ENCODE measurements at places on chromosomes 13 and 19.

DNA sequence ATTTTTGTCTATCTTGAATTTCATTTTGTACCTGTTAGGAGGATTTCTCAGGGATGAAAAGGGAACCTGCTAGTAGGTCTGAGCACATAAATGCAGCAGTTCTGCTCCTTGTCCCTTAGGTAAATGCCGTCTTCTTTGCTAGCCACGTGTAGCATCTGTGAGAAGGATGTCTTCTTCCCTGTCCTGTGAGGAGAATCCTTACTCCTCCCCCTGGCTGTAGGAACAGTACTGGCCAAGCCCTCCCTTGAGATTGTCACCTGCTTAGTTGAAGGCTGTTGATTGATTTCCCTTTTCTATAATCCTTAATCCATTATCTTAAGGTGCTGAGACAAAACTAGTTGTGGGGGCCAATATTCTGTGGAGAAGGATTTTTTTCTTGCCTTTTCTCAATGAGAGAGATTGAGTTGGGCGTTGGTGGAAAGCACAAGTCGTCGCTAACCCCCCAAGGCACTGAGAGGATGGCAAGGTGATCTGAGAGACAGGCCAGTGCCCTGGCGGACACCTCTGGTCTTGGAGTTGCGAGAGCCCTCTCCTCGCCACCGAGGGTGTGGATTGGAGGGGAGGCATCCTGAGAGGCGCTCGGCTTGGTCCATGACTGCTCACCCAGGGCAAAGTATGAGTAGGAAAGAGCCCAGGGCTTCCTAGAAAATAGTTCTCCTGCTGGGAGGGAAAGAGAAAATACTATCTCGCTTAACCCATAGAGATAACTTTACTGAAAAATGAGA is 216.7 kb downstream of the ATP8A2 start:
- DNase-seq, result no peak

- DNase-seq, result no peak
Observed at GRCh38 chr13:21594715-21595545, 9.0 kb downstream of the MICU2 start.

GRCh38 chr19:52601025-52601973 is 31.2 kb downstream of the ZNF701 start:
- peak; percentile 92 for DNase-seq

GRCh38 chr19:926589-927350 is 935 bp downstream of the ARID3A start:
- no peak for DNase-seq

DNA sequence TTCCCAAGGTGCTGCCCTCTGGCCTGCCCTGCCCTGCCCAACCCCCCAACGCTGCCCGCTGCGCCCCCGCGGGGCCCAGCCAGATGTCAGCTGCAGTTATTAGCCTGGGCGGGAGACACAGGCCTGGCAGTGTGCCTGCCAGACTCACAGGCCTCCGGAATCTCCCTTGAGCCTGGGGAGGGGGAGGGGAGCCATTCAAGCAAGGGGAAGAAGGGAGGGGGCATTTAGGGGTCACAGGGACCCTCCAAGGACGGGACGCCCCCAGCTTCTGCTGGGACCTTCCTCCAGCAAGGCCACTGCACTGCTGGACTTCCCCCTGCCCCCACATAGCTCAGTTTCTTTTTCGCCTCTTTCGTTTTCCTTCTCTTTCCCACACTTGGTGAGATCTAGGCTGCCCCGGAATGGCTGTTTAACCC is 2.6 kb upstream of the JUNB start:
- peak; percentile 85 for DNase-seq

DNA sequence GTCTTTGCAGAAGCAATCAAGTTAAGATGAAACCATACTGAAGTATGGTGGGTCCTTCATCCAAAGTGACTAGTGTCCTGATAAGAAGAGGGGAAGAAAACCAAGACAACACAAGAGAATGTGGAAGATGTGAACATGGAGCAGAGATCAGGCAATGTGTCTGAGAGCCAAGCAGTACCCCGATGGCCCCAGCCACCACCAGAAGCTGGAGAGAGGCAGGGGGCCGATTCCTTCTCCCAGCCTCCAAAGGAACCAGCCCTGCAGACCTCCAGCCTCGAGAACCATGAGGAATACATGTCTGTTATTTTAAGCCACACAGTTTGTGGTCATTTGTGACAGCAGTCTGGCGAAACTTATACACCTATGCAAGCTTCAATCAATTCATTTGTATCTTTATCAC is 93.2 kb downstream of the IRS2 start:
- no peak for DNase-seq

GRCh38 chr13:88005188-88005587 is 334.0 kb downstream of the SLITRK5 start:
- no peak for DNase-seq

DNA sequence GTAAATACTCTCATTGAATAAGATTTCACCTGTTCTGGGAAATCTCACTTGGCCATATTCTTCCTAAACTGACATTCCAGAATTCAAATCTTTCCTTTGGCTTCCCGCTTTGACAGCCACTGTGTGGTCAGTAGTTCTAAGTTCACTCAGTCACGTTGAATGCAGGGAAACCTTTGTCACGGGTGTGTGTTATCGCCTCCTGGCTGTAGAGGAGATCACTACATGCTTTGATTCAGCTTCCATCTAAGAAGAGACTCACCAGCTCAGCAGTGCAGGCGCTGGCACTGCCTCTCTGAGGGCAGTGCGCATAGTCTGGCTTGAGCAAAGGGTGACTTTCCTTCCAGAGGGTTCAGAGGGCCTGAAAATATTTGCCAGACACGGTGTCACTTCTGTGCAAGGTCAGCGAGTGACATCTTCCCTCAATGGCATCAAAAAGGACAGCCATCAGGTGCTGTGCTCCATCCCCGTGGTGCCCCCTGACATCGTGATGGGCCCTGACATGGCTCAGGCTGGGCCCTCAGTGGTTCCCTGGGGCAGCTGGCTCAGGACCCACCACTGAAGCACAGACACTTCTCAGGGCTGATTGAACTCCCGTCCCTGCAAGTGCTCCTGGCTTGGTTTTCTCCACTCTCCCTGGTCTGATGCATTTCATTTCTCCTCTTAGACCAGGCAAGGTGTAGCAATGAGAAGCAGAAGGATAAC is 635.4 kb upstream of the ARGLU1 start:
- DNase-seq, result no peak

GRCh38 chr19:30406220-30407067 is 34.3 kb downstream of the ZNF536 start:
- DNase-seq, result no peak

DNA sequence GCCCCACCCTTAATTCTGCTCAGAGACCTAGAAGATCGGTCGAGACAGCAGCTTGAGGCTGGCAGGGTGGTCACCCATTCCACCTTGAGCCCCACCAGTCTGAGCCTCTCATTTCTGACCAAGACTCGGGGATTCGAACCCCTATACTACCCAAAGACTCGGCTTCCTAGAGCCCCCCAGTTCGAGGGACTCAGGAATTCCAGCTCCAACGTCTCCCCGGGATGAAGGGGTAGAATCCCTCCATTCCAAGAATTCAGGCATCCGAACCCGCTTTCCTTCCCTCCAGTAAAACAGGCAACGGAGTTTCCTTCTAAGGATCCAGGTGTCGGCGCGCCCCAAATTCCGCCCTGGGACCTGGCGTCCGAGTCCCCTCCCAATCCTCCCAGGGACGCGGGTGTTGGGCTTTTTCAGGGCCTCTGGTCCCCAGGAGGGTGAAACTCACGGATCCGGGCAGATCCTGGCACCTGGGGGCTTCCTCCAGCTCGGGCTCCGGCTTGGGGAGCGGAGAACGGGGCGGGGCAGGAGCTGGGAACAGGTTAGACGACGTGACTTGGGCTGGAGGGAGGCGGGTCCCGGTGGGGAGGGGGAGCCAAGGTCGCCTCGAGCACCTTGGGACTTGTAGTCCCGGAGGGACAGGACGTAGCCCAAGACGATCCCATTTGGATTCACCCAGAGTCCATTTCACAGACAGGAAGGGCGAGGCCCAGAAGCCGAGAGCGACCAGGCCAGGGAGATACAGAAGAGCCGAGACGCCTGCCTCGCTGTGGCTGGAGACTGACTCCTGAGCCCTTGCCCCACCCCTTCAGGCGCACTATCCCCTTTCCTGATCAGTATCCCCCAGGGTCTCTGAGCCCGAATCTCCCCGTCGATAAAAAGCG is at the start of gene PPP1R13L:
Gene PPP1R13L, minus strand, starts transcription at position 513 of the 878 bp plus-strand sequence. CDS start 6,751 bp downstream, outside the sequence.
- peak; percentile 57 for DNase-seq

DNA sequence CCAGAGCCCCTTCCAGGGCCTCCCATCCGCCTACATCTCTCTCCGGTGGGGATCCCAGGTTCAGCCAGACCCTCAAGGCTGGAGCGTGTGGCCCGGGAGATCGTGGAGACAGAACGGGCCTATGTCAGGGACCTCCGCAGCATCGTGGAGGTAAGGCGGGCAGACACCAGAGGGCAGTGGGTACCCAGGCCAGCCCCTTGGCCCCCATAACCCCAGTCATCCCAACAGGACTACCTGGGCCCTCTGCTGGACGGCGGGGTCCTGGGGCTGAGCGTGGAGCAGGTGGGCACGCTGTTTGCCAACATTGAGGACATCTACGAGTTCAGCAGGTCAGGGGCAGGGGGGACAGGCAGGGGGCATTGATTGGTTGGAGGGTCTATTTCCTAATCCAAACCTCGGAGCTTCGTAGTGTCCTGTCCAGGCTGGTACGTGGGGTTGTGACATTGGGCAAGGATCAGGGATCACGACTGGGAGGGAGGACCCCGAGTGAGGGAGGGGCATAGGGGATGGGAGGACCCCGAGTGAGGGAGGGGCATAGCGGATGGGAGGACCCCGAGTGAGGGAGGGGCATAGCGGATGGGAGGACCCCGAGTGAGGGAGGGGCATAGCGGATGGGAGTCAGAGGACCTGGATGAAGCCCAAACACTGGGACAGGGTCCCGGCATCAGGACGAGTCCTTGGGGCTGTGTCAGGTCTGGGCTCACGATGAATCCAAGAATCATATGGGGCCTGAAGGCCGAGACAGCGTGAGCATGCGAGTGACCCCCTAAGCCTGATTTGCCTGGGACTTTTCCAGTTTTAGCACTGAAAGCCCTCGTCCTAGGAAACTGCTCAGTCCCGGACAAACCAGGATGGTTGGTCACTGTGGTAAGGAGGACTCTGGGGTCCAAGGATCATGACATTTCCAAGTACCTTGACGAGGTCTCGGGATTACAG is 2.9 kb downstream of the PLEKHG2 start:
- DNase-seq, result no peak

- DNase-seq, result no peak
Observed at GRCh38 chr13:113918580-113918979, 54.7 kb upstream of the GAS6 start.

DNA sequence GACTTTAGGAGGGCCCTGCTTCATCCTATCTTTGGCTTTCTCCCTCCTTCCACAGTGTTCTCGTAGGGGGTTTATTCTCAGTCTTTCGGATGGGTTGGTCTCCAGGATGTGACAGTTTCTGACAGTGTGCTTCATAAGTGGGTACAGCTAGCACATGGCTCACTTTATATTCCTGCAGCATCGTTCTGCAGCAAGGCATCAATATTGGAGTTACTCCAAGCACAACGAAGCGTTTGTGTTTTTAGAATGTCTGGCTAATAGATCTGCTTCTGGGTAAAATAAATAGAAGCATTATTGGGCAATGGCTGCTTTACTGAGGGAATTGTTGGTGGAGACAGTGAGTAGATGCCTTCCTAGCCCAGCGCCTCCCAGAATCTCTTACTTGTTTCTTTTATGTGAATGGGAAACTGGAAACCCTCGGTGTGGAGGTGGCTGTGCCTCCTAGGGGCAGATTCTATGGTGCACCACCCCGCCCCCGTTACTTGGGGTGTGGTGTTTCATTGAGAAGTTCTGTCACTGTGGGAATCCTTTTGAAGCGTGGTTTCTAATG is 2.0 kb downstream of the FARP1 start:
- DNase-seq, result no peak

- no peak for DNase-seq
Observed at GRCh38 chr13:113765564-113765910, 6.5 kb downstream of the TMEM255B start.

DNA sequence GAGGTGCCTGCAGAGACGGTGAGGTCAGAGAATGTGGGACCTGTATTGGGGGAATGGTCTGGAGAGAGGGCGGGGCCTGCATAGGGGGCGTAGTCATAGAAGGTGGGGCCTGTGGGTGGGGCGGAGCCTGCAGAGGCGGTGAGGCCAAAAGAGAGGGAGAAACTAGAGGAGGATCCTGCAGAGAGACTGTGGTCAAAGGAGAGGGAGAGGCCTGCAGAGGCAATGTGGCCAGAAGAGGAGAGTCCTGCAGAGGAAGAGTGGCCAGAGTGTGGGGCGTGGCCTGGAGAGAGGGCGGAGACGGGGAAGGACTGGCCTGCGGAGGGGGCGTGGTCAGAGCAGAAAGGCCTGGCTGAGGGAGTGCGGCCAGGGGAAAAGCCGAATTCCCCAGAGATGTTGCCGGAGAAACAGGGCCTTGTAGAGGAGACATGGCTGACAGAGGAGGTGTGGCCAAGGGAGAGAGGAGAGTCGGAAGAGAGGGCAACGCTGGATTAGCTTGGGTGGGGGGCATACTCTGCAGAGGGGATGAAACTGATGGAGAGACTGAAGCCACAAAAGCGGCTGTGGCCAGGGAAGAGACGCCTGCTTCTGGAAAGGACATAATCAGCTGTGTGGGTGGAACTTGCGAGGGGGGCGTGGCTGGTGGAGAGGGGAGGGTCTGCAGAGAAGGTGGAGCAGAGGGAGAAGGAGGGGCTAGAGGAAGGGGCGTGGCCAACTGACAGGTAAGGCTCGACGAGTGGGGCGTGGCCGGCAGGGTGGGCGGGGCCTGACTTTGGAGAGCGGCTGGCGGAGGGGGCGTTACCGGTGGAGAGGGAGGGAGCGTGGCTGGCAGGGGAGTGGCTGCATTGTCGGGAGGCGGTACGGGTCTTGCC is 2.5 kb downstream of the PRR36 start:
- peak; percentile 89 for DNase-seq

- DNase-seq, result no peak
Observed at GRCh38 chr19:3112375-3113099, 18.4 kb downstream of the GNA11 start.

- DNase-seq, result no peak
Observed at GRCh38 chr13:68993154-68993553, 1114.5 kb upstream of the ATXN8OS start.

DNA sequence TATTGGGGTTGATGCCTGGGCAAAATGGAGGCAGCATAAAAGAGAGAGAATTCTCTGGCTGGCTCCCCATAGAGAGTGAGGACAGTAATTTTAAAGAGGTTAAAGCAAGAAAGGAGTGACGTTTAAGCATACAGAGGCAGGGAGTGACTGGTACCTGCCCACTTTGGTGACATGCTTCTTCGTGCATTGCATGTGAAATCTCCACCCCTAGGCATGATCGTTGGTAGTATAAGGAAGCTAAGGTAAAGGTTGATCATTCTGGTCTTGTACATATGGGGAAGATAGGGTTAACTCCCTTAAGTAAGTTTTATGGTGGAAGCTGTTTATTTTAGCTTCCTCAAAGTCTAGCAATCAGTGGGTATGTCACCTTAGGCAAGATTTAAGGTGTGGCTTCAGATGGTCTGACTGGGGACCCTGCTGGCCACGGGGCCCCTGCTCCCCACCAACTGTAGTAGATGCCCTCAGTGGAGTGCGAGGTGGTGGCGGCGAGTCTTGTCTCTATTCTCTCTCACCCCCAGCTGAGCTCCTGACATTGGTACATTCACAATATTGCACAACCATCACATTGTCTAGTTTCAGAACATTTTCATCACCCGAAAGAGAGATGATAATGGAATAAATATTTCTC is 797.5 kb upstream of the SPRY2 start:
- DNase-seq, result no peak

GRCh38 chr19:43780706-43781525 is at the start of gene KCNN4:
Gene KCNN4 (minus strand): TSS chr19:43780973. CDS start chr19:43780861, 112 bp downstream.
- DNase-seq, result peak; percentile 75

- DNase-seq, result peak; percentile 84
Observed at GRCh38 chr19:16266586-16266942, 58.1 kb upstream of the KLF2 start.

All from CD4-positive, alpha-beta T cell treated with Interleukin-21 for 1 hour (primary cell).